ENCODE measurements at places on chromosomes 13 and 19.
A peak's percentile ranks its signal among the peaks of the same experiment; 100 is the strongest.

GRCh38 chr19:46697204-46697960, 19.5 kb downstream of the PRKD2 start:
- peak; percentile 79 for DNase-seq

GRCh38 chr13:26509491-26509890, 48.0 kb upstream of the WASF3 start:
- DNase-seq, result peak; percentile 13

DNA sequence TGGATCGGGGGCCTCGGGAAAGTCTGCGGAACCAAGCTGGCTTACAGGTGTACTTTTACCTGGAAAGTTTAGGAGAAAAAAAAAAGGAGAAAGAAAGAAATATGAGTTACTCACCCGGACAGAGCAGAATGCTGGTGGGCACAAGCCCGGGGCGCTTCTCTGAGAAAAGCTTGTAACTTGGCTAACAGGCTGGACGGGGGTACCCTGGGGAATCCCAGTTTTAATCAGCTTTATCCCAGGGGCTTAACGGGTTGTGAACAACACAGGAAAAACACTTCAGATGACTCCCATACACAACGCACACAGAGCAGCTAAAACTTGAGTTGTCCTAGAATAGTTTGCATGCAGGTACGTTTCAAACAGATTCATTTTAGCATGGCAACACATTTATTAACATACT, 37.3 kb downstream of the KLF2 start:
- no peak for DNase-seq

- DNase-seq, result peak; percentile 20
Measured at GRCh38 chr13:45718063-45718462, 15.9 kb downstream of the CBY2 start.

Data from RPMI7951 (cell line).